CD4-positive, alpha-beta T cell treated with Interleukin-15 for 4 hours (primary cell): ENCODE measurements at places on chromosomes 7 and 10.

DNA sequence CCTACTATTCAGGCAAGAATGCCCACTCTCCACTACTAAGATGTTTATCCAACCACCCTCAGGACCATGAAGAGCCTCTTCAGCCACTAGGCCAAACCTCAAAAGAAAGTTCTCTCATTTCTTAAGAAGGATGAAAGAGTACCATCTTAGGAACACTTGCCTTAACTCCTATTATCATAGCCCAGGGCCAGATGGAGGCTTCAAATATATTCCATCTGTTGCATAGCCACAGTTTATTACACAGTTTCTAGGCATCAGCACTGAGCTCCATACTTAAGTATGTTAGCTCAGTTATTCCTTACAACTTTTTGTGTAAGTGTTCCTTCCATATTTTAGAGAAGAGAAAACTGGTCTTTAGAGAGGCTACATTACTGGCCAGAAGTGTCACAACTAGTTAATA lies 37.4 kb upstream of the YAE1 start:
- DNase-seq: no peak

- DNase-seq: no peak
Measured at GRCh38 chr7:36464271-36464670, 74.6 kb downstream of the ANLN start.

DNA sequence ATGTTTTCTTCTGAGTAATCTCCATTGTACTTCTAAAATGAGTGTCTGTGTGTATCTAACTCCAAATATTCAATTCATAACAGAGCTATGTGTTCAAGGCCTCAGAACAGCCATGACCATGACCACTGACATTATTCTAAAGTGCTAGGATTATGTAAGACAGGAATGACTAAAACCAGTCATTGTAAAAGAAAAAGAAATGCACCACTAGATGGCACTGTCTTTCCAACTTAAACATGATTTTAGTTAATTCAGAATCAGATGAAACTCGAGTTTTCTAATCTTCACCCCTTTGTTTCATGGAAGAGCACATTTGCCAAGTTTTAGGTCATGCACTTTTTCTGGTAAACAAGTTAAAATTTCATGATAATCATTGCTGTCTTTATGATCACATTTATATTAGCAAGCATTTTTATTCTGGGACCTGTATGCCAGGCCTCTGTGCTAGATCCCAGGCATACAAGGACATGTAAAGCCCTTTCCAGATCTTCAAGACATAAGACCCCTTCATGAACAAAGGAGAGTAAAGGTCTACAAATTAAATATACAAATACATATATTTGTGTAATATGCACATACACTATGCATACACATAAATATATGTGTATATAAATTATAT lies 26.1 kb upstream of the RSU1 start:
- peak; percentile 80 for DNase-seq

DNA sequence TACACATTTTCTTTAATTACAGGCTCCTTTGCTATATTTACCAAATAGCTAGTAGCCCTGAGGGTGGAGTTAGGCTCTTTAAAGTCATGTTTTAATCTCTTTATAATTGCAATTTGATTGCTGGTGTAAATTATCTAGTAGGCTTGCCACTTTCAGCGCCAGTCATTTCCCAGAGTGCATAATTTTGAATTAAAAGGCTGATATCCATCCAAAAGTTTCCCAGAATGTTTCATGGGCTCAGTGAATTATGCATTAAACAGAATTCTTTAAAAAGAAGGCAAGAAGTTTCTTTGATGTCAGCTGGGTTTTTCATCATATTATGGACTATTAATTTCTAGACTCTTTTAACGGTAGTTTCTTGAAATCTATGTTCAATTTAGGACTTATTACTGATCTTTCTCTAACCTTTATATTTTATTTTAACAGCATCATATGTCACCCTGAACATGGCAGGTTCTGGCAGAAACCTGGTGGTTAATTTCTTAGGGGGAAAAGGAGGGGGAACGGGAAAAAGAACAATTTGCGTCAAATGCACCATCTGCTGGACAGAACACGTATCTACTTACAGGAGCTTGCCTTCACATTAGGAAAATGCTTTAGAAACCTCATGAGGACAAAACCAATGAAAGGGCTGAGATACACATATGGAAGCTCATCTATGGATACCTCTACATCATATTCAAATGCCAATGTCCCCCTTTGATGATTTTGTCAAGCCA lies 171.1 kb downstream of the GRM3 start:
- DNase-seq: no peak

- no peak for DNase-seq
Measured at GRCh38 chr7:41035794-41036193, 667.1 kb downstream of the INHBA start.

GRCh38 chr7:101554584-101555268 lies 74.4 kb downstream of the MYL10 start:
- no peak for DNase-seq

- no peak for DNase-seq
Measured at GRCh38 chr7:144527051-144527471, 123.6 kb upstream of the NOBOX start.

DNA sequence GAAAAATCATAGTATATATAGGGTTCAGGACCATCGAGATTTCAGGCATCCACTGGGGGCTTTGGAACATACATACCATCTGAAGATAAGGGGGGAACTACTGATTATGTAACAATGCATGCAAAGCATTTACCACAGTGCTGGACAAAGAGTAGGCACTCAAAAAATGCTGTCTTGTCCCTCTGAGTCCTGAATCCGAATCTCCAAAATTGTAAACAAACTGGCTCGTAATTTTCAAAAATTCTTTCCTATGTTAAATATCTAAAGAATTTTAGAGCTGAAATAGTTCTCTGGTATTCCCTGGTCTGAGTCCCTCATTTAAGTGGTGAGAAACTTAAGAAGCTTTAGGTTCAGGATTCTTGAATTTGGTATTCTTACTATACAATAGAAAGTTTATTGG lies 167.8 kb upstream of the ASAH2 start:
- DNase-seq: no peak

DNA sequence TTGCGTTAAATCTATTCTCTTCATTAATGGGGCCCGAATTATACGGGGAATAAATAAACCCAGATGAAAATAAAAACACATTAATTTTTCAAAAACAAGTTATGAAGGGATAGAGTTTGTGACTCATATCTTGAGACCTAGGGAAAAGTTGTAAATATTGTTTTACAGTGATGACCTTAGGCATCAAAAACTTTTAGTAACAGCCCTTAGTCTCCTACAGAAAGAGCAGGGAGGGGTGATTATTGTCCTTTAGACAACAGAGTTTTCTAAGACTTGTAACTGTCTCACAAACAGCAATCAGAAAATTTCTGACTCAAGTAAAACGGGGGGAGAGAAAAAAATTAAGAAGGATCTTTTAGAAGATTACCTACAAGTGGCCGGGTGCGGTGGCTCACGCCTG lies 102.7 kb downstream of the COL28A1 start:
- no peak for DNase-seq
